ENCODE measurements at places on chromosomes 4 and X.

DNA sequence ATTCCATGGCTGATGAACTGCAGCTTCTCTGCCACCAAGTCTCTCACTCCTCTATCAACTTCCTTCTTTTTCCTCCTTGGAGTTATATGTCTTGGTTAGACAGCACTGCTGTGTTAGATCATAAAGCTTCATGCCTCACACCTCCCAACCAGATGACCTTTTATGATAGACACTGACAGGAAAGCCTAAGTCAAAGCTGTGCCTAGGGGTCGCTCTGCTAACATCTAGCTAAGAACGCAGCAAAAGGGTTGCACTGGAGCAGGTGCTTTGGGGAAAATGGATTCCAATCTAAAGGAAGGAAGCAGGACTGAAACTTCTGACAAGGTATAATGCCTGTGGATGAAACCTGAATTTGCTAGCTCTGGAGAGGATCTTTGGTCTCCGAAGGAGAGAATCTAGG, 509.7 kb downstream of the SMARCA1 start:
- no peak for DNase-seq

GRCh38 chrX:28586286-28586685, 960 bp upstream of the IL1RAPL1 start:
- DNase-seq: no peak

GRCh38 chr4:142850478-142850877, 4.4 kb upstream of the INPP4B start:
- no peak for DNase-seq

- DNase-seq: no peak
These were observed 100.1 kb downstream of the LCORL start for GRCh38 chr4:17921451-17921850.

DNA sequence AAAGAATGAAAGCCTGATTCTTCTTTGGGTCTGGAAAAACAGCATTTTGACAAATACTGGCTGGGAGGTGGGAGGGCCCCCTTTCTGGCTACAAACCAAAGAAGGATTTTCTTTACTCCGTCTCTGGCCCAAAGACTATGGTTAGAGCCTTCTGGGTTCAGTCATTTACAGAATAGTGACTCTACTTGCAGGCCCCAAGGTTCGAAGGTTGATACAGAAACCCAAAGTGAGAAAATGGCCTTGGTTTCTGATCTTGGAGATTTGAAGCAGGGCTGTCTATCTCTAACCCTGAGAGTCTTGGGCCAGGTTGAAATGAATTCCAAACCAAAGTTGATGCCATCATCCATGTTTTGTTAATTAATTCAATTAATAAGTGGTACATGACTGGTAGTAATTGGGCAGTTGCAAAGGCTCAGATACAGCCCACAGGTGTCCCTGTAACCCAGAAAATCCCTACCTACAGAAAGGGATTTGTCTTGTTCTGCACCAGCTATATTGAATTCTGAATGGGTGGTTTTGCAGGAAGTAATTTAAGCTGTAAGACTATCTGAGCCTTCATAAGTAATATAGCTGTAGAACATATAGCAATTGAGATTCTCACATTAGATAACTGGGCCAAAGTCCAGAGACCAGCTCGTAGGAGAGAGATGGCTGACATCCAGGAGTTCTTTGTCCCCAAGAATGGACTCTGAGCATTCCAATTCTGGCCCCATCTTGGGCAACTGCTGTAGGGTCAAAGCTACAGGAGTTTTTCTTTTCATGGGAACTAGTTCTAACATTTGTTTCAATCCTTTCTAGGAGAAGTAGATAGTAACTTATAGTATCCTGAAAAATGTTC, 34.5 kb downstream of the CHRNA9 start:
- no peak for DNase-seq

- DNase-seq: peak; percentile 13
These were observed 21.0 kb downstream of the S100G start for GRCh38 chrX:16671005-16671404.

GRCh38 chr4:91527056-91527455, 776.7 kb upstream of the GRID2 start:
- DNase-seq: no peak

DNA sequence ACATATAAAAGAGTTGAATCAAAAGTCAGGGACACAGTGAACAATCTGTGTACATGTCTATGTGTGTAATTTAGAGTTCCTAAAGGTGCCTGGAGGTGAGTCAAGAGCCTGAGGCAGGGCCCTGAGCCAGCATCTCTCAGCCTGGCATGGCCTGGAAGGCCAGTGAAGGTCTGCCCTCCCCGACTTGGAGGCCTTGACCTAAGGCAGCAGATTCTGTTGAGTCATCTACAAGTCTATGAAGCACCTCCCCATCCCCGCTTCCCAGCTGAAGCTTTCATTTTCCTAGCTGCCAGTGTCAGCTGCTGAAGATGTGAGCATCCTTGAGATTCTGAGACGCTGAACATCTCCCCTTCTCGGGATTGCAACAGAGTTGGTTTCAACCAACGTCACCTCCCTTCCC, 583.9 kb downstream of the BCOR start:
- DNase-seq: no peak

DNA sequence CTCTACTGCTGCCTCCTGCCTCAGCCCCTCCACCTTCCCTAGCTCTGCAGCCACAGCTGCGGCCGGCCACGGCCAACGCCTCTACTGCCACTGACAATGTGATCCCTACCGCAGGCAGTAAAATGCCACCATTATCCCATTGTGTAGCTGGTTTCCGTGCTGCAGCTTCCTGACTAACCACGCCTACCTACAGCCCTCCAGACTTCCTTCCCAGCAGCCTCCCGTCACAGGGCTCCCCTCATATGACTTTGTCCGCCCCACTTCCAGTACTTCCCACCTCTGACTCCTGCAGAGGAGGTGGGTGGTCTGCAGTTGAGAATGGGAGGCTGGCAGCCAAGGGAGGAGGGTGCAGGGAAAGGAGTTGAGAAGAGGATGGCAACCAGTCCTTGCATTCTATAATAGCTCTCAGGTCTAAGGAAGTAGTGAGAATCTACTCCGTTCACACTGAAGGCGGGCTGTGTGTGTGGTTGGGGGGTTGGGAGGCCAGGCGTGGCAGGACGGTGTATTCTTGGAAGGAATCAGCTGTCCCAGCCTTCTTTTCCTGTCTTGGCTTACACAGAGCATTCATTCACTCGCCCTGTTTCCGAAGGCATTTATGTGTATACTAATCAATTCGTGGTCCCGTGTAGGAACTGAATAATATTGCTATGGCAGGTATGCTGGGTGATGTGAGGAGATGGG, 33.1 kb upstream of the USP51 start:
- DNase-seq: no peak

DNA sequence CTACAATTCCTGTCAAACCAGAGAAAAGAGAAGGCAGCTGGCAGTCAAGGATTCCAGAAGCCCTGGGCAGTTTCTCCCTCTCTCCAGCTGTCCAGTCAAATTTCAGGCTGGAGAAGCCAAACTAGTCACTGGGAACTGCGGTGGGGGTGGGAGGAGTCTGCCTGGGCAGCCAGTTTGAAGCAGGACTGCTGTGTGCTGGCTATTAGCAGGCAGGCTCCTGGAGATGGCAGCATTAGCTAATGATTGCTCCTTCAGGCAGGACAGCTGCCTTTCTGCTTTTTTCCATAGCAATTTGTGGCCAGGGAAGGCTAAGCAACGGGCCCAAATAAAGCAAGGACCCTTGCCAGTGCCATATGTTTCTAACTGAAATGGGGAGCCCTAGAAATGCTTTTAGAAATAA, 44.7 kb upstream of the FGF13 start:
- no peak for DNase-seq

GRCh38 chr4:609400-610050, 15.8 kb upstream of the PDE6B start:
- no peak for DNase-seq

GRCh38 chrX:70916754-70917153, 8.2 kb upstream of the TEX11 start:
- no peak for DNase-seq
